ENCODE measurements at places on chromosomes 12 and 14.

- no peak for DNase-seq
Observed at GRCh38 chr14:62209287-62209899, 447.2 kb downstream of the SNAPC1 start.

GRCh38 chr14:95695913-95696312 lies 9.7 kb downstream of the TCL1B start:
- no peak for DNase-seq

DNA sequence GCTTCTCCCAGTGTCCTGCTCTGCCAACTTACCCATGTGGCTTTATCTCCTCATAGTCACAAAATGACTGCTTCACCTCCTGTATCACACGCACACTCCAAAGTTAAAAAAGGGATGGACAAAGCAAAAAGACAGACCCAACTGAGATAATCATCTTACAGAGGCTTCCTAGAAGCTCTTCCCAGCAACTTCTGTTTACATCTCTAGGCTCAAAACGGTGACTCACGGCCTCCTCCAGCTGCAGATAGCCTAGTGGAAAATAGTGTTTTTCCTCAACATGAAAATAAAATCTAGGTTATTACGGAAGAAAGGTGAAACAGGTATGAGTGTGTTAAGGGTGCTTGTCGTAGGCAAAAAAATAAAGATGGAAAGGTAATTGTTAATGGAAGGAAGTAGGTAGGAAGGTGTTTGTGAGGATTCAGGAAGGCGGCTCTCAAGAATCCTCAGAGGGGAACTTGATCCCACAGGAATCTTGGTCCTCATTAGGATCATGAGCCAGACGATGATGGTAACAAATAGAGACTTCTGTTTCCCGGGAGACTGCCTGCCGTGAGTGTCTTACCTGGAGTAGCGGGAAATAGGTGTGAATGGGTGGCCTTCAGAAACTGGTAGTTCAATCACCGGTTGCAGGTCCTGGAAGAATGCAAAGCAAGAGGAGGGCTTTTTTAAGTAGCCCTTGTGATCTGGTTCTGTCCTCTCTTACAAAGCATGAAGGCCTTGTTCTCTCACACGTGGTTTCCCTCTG lies 487.5 kb upstream of the TMEM132C start:
- DNase-seq = no peak

GRCh38 chr12:26692407-26692806 lies 140.6 kb downstream of the ITPR2 start:
- DNase-seq = no peak

Measured in T1000 (cell line).